ENCODE measurements at places on chromosomes 6 and 20.
A peak's percentile ranks its signal among the peaks of the same experiment; 100 is the strongest.

- no peak for DNase-seq
Measured at GRCh38 chr6:118401325-118401975, 146.6 kb upstream of the PLN start.

- DNase-seq = no peak
Measured at GRCh38 chr20:35698298-35699126, 640 bp downstream of the NFS1 start.

DNA sequence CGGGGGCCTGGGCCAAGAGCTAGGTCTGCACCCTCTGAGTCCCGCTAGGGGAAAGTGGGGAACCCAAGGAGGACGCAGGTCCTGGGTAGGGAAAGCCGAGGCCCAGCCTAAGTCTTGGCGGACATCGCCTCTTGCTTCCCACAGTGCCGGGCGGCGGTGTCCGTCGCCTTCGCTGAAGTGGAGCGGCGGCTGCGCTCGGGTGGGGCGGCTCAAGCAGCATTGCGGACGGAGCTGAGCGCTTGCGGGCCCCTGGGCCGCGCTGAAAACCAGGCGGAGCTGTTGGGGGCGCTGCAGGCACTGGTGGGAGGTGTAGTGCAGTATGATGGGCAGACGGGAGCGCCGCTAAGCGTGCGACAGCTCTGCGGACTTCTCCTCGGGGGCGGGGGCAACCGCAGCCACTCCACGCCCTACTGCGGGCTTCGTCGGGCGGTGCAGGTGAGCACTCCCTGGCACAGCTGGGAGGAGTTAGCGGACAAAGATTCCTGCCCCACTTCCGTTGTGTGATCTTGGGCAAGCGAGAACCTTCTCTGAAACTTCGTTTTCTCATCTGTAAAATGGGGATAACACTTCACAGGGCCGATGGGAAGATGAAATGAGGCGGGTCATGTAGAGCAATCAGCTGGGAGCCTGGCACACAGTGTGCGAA is 4.2 kb downstream of the PRSS16 start:
- peak; percentile 62 for DNase-seq

DNA sequence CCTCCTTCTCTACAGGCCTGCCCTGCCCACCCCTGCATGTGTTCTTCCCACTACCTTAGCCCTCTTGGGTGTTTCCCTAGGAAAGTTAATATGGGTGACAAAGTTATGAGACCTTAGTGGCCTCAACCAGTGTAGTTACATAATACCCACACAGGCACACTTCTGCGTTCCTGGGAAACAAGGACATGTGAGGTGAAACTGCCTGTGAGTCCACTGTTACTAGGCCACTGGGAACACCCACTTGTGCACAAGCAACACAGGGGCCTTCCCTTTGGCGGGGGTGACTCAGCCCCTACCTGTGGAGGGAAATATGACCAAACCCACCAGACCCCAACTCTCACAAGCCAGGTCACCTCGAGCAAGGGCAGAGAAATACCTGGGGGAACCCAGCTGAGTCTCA is 12.8 kb downstream of the PI16 start:
- no peak for DNase-seq

DNA sequence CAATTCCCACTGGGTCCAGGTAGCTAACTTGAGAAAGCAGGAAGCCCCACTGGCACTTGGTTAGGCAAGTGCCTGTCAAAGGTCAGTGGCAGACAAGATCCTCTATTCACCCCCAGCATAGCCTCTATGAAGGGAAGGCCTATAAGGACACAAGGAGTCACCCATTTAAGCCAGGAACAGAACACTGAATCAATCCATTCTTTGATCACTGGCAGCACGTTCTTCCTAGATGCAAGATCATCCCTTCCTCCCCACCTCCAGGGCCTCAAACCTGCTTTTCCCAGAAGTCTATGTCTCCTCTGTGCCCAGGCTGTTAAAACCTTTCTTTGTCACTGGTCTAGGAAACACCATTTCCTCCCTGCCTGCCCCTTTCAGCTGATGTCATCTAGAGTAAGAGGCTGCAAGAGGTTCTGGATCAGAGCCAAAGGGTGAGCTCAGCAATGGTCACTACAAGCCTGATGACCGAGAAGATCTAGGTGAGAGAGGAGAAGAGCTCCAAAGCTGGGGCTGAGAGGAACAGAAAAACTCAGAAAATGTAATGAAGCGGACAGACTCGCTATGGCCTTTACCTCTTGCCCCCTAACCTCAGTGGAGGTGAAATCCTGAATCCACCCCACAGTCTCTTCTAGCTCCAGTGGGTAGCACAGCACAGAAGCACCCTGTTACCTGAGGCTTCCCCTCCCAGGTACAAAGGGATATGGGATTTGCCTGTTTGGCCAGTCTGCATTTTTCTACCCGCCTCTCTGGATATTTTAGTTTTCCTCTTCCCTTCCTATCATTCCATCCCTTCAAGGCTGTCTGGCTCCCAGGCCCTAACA is 1.8 kb downstream of the GTPBP2 start:
- DNase-seq = no peak

DNA sequence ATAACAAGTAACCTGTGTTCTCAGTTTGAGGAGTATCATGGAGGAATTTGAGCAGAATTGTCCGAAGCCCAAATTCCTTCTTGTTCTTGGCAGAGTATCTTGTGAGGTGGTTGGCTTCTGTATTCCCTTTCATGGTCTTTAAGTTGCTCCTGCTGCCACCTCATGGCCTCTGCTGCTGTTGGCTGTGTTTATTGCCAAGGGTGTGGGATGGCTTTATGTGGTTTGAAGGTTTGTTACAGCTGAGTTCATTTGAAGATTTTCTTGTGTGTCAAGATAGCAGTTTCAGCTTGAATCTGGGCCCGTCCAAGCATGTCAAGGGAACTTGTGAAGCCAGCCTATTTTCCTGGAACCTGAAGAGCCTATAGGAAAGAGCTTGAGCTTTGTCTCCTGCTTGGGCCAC is 20.2 kb upstream of the TTK start:
- DNase-seq = no peak

GRCh38 chr6:122623279-122623678 is 13.1 kb downstream of the PKIB start:
- DNase-seq = no peak

DNA sequence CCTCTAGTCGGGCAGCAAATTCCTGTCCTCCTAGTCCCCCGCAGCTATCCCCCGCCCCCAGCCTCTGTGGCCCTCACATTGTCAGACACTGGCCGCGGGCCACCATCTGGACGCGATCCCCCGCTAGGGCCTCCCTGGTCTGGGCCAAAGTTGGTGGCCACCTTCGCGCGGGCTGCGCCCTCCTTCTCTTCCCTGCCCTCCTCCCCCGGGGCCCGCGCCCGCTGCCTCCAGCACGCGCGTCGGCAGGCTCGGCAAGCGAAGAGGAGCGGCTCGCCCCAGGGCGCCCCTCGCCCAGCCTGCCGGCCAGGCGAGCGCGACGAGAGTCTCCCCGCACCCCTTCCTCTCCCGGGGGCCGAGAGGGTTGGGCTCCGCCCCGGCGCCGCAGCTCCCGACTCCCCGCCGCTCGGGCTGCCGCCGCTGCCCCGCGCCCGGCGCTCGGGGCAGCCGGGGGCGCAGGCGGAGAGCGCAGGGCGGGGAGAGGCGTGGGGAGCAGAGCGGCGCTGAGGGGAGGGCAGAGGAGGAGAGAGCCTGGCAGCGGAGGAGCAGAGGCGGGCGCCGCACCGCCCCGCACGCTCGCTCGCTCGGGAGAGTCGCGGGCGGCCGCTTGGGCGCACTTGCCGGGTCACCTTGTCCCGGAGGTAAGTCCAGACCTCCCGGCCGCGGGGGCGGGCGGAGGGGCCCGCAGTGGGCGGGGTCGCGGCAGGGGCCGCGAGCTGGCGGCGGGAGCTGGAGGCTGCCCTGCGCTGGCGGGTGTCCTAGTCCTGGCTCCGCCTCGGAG is at the start of gene SYNDIG1:
TSS of gene SYNDIG1 (plus strand) at position 514 of the 778 bp plus-strand sequence. CDS start 73,469 bp downstream, outside the sequence.
- no peak for DNase-seq

DNA sequence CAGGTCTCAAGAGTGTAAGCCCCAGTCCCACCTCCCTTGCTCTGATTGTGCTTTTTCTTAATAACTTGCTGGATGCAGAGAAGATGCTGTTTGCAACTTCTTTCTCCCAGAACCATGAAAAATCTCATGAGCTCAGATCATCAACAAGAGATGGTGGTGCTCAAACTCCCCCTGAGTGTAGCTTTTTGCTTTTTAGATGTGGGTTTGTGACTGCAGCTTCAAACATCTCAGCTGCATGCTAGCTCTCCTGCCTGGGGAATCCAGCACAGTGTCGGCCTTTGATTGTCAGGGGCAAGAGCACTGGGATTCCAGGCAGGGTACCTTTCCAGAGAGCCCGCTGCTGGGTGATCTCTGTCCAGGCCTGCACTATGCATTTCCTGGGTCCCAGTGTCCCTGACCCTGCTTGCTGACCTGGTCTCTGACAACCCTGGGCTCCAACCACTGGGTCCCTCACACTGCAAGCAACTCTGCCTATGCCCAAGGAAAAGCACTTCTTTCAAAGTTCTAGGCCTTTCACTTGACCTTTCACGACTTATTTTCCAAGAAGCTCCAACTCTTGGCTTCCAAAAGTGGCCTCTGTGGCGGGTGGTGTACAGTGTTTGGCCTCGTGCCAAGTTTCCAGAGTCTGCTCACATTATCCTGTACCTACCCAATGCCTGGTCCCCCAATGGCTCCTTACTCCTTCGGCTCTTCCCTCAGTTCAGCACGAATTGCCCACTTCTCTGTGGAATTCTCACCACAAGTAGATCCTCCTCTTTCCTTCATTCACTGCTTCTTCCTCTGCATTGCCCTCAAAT is 69.7 kb upstream of the LY86 start:
- no peak for DNase-seq

DNA sequence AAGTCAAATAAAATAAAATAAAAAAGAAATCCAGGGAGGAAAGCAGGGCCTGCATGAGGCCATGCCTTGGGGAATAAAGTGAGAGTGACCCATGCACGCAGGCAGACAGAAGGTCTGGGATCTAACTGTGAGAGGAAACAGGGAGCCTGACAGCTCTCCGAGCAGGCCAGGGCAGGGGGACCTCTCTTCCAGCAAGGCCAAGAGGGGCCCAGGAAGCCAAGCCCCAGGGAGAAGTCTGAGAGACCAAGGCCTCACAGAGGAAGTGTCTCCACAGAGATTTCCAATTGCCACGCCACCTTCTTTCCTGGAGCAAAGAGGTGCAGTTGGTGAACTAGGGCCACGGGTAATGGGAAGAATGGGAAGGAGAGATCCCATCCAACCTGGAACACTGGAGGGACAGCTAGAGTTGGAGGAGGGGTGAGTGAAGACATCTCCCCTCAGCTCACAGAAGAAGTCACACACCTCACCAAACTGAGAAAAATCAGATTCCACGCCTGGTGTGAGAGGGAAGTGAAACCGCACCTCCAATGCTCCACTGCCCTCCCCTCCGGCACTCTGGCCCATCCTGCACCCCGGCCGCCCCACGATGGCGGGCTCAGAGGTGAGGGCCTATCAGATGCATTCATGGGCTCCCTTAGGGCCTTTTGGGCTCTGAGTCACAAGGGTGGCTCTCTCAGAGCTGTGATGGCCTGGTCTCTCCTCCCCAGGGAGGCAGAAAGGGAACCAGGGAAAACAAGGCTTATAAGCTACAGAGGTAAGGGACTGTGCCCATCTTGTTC is 25.1 kb upstream of the TAF8 start:
- no peak for DNase-seq

GRCh38 chr6:10434235-10434634 is 19.4 kb upstream of the TFAP2A start:
- DNase-seq = no peak
